Stomach (tissue), 19 donors: ENCODE measurements at places on chromosomes 1 and 21. TPM values are rescaled to one million over a fixed set of nuclear protein-coding genes. Genes with fewer than 3 reads are reported as not detected.

The NEXN gene
- total RNA-seq = 64.3 TPM

- H3K27ac ChIP-seq = no peak overlapping the region
- DNase-seq = no peak
- H3K27me3 ChIP-seq = no peaks in the 10 kb centered on the region
- H3K4me1 ChIP-seq = no peaks in the 10 kb centered on the region
- no peak overlapping the region for H3K4me3 ChIP-seq
Measured at GRCh38 chr21:30676737-30677136, 34.1 kb downstream of the KRTAP20-3 start.

The SIM2 gene
- total RNA-seq = 11.2 TPM

DNA sequence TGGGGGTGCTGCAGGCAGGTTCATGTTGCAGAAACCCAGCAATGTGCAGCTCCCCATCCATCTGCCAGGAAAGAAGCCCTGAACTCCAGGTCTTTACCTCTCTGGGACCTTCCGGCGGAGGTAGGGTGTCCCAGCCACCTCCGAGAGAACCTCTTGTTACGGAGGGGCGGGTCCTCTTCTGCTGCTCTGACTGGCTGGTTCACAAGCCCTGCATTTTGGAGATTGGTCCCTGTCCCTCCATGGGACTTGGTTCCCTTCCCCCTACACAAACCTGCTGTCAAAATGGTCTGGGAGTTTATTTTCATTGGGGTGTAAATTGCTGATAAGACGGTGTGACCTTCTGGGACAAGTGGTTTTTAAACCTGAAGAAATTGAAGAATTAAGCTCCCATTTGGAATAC is 8.0 kb upstream of the CELSR2 start:
- H3K27me3 ChIP-seq = peaks cover 13% of the 10 kb centered on the region
- peaks cover 33% of the 10 kb centered on the region for H3K4me1 ChIP-seq
- peak; percentile 20 for DNase-seq
- H3K27ac ChIP-seq = no peak overlapping the region

DNA sequence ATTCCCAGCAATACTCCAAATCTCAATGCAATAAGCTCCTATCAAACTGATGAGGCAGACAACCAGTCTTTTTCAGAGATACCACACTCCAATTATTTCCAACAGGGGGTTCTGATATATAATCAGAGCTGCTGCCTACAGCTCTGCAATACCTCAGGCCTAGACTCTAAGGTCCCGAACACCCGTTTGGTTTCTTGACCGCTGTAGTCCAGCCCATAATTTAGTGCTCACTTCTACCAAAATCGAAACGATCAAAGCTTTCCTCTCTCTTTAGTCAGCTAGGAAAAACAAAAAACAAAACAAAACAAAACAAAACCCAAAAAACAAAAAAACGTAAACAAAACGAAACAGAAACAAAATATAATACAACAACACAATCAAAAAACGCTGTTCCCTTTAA is 453.0 kb downstream of the NEGR1 start:
- no peak overlapping the region for H3K4me3 ChIP-seq
- H3K4me1 ChIP-seq = peaks cover 16% of the 10 kb centered on the region
- DNase-seq = no peak
- H3K27ac ChIP-seq = no peak overlapping the region
- no peaks in the 10 kb centered on the region for H3K27me3 ChIP-seq

- H3K4me3 ChIP-seq = no peak overlapping the region
- no peaks in the 10 kb centered on the region for H3K36me3 ChIP-seq
- DNase-seq = no peak
- H3K4me1 ChIP-seq = no peaks in the 10 kb centered on the region
- no peak overlapping the region for H3K27ac ChIP-seq
Measured at GRCh38 chr1:30538993-30539867, 184.2 kb downstream of the MATN1 start.

The SYNJ1 gene
- total RNA-seq = 8.4 TPM

The GRIK1 gene
- not detected for total RNA-seq

The MATN1 gene
- not detected for total RNA-seq

The ELAVL4 gene
- total RNA-seq = not detected

DNA sequence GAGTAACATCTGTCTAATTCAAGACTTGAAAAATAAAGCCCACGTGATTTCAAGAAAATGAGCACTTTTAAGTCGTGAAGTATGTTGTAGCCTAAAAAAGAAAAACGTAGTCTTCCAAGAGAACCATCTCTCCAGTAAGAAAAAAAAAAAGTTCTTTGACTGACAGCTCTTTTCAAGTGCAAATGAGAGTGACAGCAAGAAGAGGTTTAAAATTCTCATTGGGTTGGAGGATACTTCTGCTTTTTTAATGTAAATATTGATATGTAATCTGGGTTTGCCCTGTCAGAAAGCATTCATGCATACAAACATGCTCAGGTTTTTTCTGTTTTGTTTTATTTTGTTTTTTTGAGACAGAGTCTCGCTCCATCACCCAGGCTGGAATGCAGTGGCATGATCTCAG is 32.3 kb upstream of the PRDM2 start:
- no peaks in the 10 kb centered on the region for H3K36me3 ChIP-seq
- no peak for DNase-seq
- H3K4me3 ChIP-seq = no peak overlapping the region
- no peak overlapping the region for H3K27ac ChIP-seq
- H3K27me3 ChIP-seq = no peaks in the 10 kb centered on the region
- peaks cover 3% of the 10 kb centered on the region for H3K4me1 ChIP-seq

The TIE1 gene
- total RNA-seq = not detected

The SEC16B gene
- 16.1 TPM for total RNA-seq

GRCh38 chr1:183407474-183407873 is 10.7 kb downstream of the NMNAT2 start:
- no peak for DNase-seq
- no peaks in the 10 kb centered on the region for H3K36me3 ChIP-seq
- no peaks in the 10 kb centered on the region for H3K4me1 ChIP-seq
- H3K4me3 ChIP-seq = no peak overlapping the region

DNA sequence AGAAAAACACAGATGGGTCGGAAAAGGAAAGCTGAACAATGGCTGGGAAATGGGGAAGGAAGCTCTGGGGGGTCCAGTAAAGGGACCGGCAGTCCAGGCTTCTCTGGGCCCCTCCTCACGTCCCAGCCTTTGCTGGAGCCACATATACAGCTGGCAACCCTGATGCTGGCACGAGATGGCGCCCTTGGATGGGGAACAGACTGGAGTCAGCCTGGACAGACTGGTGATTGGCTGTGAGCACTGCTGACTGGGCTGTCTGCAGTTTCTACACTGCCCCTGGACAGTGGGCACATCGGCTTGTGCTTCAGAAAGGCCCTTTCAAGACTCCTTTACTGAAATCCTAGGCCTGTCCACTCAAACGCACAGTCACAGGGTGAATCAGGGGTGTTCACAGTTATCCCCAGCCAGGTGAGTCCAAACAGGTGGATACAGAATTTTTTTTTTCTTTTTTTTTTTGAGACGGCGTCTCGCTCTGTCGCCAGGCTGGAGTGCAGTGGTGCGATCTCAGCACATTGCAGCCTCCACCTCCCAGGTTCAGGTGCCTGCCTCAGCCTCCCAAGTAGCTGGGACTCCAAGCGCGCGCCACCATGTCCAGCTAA is 31.1 kb upstream of the ZBTB40 start:
- peaks cover 8% of the 10 kb centered on the region for H3K4me1 ChIP-seq
- H3K27ac ChIP-seq = no peak overlapping the region
- H3K27me3 ChIP-seq = no peaks in the 10 kb centered on the region
- H3K36me3 ChIP-seq = no peaks in the 10 kb centered on the region

DNA sequence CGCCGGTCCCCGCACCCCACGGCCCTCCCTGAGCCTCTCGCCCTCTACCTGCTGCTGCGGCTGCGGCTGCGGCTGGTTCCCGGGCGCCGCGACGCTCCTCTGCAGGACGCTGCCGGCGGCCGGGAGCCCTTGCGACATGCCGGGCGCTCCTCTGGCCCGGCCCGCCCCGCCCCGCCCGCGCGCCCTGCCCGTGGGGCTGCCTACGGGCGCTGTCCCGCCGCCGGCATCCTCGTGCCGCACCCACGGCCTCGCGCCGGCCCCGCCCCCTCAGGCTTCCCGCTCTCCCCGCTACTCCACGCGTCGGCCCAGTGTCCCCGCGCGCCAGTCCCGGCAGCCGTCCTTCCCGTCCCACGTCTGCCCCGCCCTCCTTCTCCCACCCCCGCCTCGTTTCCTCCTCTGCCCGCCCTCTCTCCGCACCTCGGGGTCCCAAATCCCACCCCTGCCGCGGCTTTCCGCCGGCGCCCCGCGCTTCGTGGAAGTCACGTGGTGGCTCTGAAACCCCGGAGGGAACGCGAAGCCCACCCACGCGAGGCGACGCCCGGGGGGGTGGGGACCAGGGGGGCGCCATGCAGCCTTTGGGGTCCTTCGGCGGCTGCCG is at the start of gene BATF3:
BATF3 (minus strand) TSS at position 216 of the 598 bp plus-strand sequence; CDS start at position 138, 78 bp downstream.
- peak; percentile 78 for DNase-seq
- peak within 1 kb of the TSS; percentile 73 for H3K4me3 ChIP-seq
- peaks cover 45% of the 10 kb centered on the region for H3K27me3 ChIP-seq
- H3K27ac ChIP-seq = peak within 1 kb of the TSS; percentile 83
